ENCODE measurements at places on chromosomes 7 and 10.

- no peak for DNase-seq
Measured at GRCh38 chr7:28181416-28181815, 821 bp upstream of the JAZF1 start.

- DNase-seq, result peak; percentile 27
Measured at GRCh38 chr7:83248000-83248399, 85.3 kb upstream of the PCLO start.

DNA sequence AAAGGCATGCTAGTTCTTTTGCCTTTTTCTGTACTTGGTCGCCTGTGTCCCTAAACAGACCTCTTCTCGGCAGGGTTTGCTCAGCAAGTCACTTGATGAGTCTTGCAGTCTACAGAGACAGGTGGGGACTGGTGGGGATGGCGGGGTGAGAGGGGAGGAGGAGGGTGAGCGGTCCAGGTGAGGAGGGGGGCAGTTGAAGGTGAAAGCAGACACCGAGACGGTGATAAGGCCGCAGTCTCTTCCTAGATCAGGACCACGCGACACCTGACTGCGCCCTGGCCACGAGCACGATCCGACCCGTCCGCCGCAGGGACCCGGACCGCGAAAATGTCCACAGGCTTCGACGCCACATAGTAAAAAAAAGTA lies 566 bp downstream of the ASNS start:
- DNase-seq, result peak; percentile 65

- DNase-seq, result no peak
Measured at GRCh38 chr10:124251317-124252065, 158.1 kb upstream of the CHST15 start.

- DNase-seq, result no peak
Measured at GRCh38 chr10:118287076-118287806, 54.9 kb downstream of the FAM204A start.

- DNase-seq, result no peak
Measured at GRCh38 chr10:90872648-90873020, 860 bp downstream of the RPP30 start.

- DNase-seq, result no peak
Measured at GRCh38 chr10:69789164-69789576, 12.5 kb upstream of the COL13A1 start.

GRCh38 chr10:5565205-5565545 lies 40.4 kb downstream of the CALML3 start:
- DNase-seq, result no peak

DNA sequence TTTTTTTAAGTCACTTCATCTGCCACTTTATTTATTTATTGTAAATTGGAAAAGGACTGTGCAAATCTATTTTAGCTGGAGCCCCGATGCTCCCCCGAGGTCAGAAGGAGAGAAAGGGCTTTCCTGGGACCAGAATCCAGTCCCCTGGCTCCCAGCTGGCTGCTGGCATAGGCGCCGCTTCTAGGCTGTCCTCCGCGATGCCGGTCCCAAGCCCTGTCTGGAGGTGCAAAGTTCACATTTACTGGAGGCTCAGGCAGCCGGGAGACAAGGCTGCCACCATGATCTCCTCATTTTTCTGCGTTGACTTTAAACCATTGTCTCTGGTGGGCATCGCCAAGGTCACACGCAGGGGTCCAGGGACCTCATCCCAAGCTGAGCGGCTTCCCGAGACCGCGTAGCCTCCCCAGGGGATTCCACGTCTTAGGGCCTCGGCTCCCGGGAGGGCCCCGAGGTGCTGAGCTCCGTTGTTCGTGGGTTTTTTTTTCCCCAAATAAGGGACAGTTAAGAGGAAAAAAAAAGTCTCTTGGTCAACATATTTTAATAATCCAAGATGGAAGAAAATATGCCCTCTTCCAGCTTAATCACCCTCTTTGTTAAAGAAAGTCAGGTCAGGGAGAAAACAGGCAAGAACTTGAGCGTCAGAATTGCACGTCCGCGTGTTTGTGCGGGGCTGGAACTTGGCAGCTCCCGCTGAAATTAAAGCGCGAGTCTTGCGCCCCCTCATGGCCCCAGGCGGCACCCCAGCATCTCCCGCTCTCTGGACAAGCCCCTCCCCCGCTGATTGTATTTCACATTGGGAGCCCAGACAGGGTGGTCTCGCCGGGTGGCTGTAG lies 11.9 kb downstream of the RGR start:
- DNase-seq, result peak; percentile 75
